ENCODE measurements at places on chromosomes 16 and 17.

- DNase-seq = no peak
- no peaks in the 10 kb centered on the region for H3K4me1 ChIP-seq
- H3K27ac ChIP-seq = no peak overlapping the region
Observed at GRCh38 chr16:4811773-4812172, 9.3 kb upstream of the ROGDI start.

DNA sequence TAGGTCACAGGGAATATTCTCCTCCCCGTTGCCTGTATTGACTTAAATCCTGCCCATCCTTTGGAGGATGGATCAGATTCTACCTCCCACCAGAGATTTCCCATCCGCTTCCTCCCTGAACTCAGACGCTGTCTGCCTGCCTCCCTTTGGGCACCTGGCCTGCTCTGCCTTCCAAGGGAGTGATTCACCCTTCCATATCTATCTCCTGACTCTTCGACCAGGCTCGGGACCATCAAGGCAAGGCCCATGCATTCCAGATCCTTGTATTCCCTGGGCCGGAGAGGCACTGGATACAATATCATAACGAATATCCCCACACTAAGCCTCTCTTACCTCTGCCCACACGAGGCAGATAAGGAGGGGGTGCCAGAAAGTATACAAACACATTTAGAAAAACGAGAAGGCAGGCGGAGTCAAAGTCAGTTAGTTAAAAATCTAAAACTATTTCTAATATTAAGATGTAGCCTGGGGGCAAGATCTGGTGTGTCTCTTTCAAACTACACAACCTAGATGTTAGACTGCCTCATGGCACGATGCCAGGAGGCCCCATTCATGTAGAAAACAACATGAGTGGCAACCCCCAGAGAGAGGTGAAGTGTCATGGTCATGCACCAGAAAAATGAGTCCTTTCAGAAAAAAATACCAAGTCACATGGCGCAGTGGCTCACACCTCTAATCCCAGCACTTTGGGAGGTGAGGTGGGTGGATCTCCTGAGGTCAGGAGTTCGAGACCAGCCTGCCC, 9.2 kb downstream of the PMP22 start:
- H3K36me3 ChIP-seq = no peaks in the 10 kb centered on the region
- no peak overlapping the region for H3K27ac ChIP-seq
- H3K4me1 ChIP-seq = peaks cover 6% of the 10 kb centered on the region
- DNase-seq = no peak

GRCh38 chr17:53979991-53980390, 157.3 kb downstream of the KIF2B start:
- DNase-seq = no peak
- H3K27ac ChIP-seq = no peak overlapping the region
- H3K27me3 ChIP-seq = no peaks in the 10 kb centered on the region
- H3K4me1 ChIP-seq = no peaks in the 10 kb centered on the region

- no peak for DNase-seq
- no peaks in the 10 kb centered on the region for H3K27me3 ChIP-seq
- H3K36me3 ChIP-seq = no peaks in the 10 kb centered on the region
- H3K4me3 ChIP-seq = no peak overlapping the region
- H3K4me1 ChIP-seq = no peaks in the 10 kb centered on the region
Observed at GRCh38 chr16:24151482-24151939, 104.6 kb upstream of the CACNG3 start.

Data from pancreas (tissue), 10 donors.